ENCODE measurements at places on chromosomes 11 and 22.
A peak's percentile ranks its signal among the peaks of the same experiment; 100 is the strongest.

- no peak for DNase-seq
These were observed 34.5 kb upstream of the ETS1 start for GRCh38 chr11:128621601-128622501.

GRCh38 chr11:120564573-120565311, 53.2 kb downstream of the GRIK4 start:
- no peak for DNase-seq

DNA sequence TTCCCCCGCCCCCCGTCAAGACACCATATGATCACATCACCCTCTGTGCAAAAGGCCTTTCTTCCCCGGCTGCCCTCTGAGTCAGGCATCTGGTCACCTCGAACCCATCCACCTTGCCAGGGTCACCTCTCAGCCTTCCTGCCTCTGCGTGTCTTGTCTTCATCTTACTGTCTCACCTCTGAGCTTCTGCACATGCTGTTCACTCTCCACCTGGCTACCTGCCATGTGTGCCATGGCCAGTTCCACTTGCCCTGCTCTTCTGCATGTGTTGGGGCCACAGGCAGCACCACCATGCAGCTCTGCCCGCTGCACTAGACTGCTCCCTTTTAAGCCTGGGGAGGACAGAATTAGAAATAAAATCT, 9.8 kb downstream of the ZNF74 start:
- DNase-seq: no peak

GRCh38 chr11:48005831-48006270, 25.5 kb downstream of the PTPRJ start:
- peak; percentile 58 for DNase-seq

DNA sequence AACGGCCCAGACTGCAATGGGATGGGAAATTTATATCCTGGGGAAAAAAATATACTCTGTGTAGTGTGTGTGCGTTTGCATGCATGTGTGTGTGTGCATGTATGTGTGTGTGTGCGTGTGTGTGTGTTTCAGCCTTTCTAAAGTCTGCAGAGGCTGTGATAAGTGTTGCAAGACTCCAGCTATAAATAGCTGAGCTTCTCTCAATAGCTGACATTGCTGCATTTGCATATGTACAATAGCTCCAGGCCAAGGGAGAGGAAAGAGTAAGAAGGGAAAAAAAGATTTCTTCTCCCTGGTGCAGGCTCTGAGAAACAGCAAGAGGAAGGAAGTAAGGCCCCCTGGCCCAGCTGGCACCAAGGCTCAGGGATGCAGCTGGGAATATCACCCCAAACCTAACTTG, 483.0 kb downstream of the MN1 start:
- DNase-seq: no peak

DNA sequence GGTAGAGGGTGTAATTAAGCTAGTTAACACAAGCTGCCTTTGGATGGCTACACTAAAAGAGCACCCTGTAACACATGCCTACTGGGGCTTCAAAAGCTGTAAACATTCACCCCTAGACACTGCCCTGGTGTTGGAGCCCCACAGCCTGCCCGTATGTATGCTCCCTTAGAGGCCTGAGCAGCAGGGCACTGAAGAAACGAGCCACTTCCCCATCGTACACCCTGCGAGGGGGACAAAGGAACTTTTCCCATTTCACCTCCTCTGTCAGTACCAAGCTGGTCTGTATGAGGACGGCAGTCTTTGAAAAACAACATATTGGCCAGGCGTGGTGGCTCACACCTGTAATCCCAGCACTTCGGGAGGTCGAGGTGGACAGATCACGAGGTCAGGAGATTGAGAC, 77.0 kb downstream of the MAML2 start:
- no peak for DNase-seq

DNA sequence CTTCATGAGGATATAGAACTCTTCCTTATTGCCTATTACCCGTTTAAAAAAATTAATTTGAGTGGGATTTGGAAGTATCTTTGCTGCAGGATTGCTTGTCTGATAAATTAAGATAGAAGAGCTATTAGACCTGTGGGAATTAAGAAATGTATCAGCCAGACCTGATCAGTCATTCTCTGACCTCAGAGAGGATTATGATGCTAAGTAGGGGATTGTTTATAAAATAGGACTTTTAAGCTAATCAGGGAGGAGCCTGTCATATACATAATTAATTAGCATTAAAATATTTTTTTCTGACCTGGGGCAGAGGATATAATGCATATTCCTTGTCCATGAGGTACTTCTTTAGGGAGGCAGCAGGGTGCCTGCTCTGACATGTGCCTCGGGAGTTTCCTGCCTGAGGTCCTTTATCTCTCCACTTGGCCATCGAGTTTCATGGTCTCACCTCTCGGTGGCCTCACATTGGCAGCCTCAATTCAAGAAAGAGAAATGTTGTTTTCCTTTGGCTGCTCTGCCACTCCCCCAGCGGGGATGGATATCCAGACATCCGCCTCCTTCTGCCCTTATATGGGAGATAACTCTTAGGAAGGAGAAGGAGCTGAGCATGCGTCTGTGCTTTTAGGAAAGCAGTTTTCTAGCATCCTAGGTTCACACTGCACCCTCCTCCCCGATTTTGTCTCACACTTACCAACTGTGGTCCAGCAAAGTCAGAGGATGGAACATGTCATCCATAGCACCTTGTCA, 41.1 kb downstream of the DIXDC1 start:
- no peak for DNase-seq

- no peak for DNase-seq
These were observed 2.6 kb upstream of the OR52W1 start for GRCh38 chr11:6196396-6196795.

DNA sequence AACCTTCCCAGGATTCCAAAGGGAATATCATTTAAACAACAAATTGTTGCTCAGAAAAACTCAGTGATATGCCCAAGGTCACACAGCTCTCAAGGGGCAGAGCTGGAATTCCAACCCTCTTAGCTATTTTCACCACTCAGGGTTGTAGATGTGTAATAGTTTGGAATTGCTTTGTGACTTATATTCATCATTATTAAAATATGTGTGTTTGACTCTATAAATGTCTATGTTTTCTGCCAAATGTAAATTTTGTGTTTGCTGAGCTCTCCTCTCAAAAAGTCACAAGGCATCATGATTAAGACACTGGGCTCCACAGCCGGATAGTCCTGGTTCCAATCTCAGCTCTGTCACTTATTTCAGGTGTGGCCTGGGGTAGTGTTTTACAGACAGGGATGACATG, 407.3 kb downstream of the TMEM135 start:
- DNase-seq: no peak

GRCh38 chr22:33865248-33865647, 55.0 kb downstream of the LARGE1 start:
- no peak for DNase-seq

DNA sequence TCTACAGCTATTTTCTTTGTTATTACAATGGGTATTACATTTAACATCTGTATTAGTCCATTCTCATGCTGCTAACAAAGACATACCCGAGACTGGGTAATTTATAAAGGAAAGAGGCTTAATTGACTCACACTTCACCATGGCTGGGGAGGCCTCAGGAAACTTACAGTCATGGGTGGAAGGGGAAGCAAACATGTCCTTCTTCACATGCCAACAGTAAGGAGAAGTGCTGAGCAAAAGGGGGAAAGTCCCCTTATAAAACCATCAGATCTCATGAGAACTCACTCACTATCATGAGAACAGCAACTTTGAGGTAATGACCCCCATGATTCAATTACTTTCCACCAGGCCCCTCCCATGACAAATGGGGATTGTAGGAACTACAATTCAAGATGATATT, 16.5 kb upstream of the KMT5B start:
- DNase-seq: no peak

DNA sequence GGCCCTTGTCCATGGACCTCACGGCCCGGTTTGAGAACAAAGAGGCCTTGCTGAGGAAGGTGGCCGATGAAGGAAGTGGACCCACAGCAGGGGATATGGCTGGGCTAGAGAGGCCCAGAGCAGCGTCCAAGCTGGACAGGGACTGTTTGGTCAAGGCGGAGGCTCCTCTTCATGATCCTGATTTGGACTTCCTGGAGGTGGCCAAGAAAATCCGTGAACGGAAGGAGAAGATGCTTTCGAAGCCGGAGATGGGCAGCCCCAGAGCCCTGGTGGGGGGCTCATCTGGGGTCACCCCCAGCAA, 76.3 kb downstream of the KIAA1671 start:
- DNase-seq: no peak

DNA sequence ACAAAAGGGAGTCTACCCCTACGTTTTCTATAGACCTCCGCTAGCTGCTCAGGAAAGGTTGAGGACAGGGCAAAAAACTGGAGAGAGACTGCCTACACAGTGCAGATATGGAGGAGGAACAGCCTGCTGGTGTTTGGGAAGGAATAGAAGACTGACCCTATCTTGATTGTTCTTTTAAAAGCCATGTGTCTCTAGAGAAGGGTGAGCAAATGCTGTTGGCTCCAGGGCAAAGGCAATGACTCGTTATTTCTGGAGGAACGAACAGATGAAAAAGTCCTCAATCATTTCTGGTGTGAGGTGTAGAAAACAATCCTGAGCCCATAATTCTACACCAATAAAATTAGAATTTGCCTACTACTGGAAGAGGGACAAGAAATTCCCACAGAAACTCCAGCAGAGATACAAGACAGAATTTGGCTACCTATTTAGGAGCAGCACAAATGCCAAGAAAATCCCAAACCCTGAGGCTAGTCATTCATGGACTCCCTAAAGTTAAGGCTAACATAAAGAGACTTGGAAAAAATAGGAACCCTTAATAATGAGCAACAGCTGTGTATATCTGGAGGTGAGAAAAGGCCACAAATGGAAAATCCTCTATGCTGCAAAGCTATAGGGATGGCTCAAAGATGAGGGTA, 1206.3 kb upstream of the CNTN5 start:
- DNase-seq: no peak

- no peak for DNase-seq
These were observed 44.4 kb downstream of the INSC start for GRCh38 chr11:15159085-15159484.

DNA sequence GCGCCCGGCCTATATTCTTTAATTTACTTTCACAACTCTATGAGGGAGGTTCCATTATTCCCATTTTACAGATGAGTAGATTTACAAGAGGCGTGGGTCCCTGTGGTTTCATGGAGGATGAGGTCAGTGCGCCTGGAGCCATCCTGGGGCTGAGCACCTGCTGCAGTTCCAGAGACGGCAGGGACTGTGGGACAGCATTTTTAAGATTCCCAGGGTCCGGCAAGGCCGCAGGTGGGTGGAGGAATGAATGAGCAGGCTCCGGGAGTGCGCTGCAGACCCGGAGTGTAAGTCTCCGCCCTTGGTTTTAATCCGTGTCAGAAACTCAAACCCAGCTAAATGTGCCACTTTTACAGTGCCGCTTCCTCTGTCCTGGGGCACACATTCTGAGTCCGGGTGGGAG, 4.1 kb upstream of the CHRM1 start:
- no peak for DNase-seq

DNA sequence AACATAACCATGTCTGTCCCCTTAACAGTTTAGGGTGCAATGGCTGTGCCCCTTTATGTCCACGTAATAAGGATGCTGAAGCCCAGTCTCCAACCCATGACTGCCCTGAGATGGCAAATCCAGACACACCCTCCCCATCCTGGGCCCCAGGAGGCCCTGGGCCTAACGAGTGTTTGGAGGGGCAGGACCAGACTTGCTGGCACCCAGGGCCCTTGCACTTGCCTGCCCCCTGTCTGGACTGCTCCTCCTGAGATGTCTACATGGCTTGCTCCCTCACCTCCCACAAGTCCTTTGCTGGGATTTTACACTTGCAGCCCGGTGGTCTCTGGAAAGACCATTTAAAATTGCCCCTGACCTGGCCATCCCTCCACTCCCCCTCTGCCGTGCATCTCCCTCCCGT, 132.2 kb upstream of the NECTIN1 start:
- DNase-seq: no peak

- DNase-seq: no peak
These were observed 12.5 kb downstream of the GDPD5 start for GRCh38 chr11:75513250-75513649.

GRCh38 chr11:102426000-102426399, 26.6 kb downstream of the TMEM123 start:
- DNase-seq: no peak

GRCh38 chr11:1076061-1076665, 1.5 kb downstream of the MUC2 start:
- no peak for DNase-seq

- no peak for DNase-seq
These were observed 45.4 kb downstream of the WNT11 start for GRCh38 chr11:76160856-76161255.

DNA sequence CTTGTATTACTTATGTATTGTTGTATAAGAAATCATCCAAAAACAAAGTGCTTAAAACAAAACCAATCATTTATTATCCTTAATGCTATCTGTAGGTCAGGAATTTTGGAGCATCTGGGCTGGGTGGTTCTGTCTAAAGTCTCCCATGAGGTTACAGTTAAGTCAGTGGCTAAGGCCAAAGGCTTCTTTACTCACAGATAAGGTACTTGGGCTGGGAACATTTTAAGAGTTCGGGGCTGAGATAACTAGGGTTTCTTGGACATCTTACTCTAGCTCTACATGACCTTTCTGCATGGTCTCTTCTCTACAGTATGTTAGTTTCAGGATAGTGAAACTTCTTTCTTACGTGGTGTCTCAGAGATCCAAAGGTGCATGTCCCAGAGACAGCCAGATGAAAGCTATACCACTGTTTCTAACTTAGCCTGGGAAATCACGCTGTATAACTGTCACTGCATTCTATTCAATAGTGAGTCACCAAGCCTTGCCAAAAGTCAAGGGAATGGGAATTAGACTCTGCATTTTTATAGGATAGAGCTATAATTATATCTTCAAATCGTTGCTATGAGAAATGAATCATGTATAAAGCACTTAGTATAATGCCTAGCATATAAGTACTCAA, 29.6 kb downstream of the SOX6 start:
- no peak for DNase-seq

DNA sequence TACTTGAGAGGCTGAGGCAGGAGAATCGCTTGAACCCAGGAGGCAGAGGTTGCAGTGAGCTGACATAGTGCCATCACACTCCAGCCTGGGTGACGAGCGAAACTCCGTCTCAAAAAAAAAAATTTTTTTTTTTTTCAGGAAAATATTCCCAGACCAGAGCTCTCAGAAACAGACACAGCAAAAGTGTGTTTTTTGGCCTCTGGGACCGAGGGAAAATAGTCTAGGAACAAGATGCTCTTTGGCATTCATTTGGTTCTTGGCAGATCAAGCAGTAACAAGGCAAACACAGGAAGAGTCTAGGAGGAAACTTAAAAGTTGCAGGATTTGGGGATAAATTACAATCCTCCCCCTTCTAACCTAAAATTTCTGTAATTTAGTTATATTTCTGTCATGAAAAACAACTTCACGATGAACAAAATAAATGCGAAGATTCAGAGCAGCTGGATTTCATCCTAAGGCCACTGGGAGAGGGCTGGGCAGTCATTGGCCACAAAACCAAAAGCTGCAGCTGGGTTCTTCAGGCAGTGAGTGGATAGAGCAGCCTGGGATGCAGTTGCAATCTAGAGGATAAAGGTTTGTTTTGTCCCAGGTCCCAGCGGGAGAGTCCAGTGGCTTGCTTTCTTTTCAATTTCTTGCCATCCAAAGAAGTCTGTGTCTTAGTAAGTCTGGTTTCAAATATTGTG, 19.7 kb downstream of the ATG16L2 start:
- no peak for DNase-seq
